RCC 7860 (cell line): ENCODE measurements at places on chromosomes 2 and 18.

GRCh38 chr18:25516121-25516520, 164.2 kb upstream of the ZNF521 start:
- DNase-seq: no peak

- no peak for DNase-seq
Observed at GRCh38 chr18:10061566-10062140, 147.8 kb downstream of the VAPA start.

DNA sequence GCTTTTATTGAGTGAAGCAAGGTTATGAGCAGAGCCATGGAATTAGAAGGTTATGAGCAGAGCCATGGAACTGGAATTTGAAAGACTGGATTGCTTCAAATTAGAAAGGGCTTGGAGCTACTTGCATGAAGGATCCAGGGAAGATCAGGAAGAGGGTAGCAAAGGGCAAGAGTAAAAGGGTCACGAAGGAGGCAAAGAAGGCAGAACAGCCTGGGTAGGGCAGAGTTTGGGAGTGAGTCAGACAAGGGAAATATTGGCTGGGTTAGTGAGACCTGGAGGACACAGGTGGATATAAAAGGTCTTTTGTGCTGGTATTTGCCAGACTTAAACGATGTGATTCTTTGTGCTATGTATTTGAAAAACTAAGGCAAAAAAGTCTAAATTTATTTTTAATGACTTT, 65.0 kb downstream of the SEMA4F start:
- DNase-seq: no peak

GRCh38 chr18:42882122-42882521, 233.4 kb downstream of the RIT2 start:
- DNase-seq: no peak

GRCh38 chr18:43961722-43962121, 684.4 kb upstream of the SYT4 start:
- DNase-seq: no peak

DNA sequence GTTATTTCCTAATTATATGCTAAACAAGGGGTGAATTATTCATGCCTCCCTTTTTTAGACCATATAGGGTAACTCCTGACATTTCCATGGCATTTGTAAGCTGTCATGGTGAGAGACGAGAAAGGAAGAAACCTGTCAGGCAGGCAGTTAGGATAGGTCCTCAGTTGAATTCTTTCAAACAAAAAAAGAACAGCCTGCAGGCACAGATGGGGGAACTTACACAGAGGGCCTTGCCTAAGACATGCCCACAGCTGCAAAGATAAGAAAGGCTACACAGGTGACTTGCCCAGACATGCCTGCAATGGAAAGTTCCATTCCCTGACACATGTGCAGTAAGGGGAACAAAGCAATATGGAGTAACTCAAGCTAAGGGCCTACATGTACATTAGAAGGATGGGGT, 128.1 kb downstream of the TMEM163 start:
- DNase-seq: no peak

DNA sequence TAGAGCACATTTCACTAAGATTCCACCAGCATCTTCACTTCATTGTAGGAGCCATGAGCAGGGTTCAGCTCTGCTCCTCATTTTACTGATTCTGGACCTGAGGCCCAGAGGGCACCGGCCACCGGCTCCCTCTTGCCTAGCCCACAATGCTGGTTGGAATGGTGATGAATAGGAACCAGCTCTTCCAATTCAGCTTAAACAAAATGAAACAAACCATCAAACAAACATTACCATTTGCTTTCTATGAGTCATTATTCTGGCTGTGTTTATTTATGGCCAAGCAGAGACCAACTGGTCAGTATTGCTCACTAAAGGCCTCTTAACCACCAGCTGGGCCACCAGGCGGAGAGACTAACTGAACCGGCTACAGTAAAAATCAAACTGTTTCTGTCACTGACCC, 176.7 kb downstream of the MTX2 start:
- peak; percentile 46 for DNase-seq

GRCh38 chr2:48440103-48440390, 89.9 kb upstream of the STON1 start:
- no peak for DNase-seq

DNA sequence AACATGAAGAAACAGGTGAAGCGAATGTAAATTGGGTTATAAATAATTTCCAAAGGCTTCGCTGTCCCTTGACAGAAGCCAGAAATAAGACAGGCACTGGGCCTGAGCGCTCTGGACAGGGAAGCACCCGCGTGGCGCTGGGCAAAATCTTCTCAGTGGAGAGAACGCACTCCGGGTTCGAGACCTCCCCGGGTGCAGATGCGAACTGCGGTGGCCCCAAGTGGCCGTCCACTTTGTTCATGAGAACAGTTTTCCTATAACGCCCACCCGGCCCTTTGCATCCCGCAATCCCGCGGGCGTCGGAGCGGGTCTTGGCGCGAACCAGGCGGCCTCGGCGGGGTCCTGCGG, 651 bp upstream of the DPYSL5 start:
- DNase-seq: no peak
